Natural killer cell treated with Interleukin-12 subunit alpha and Interleukin-12 subunit beta and Interleukin-15 and Interleukin-18, amount 100 ng/mL, for 72 hours (primary cell): ENCODE measurements at places on chromosomes 7 and 10.

DNA sequence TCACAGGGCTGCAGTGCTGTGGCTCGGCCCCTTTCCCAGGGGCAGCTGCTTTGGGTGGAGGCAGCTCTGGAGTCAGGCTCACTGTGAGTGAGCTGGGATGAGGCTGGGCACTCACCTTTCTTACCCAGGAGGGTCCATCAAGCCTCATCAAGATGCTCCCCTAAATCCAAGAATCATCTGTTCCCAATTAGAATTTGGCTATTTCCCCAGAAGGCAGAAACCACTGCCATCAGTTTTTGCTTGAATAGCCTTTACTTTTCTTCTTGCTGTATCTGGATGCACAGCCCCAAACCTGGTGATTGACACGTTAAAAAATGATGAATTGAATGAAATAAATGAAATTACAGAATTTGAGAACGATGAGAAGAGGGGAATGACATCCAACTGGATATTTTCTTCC is 74.3 kb upstream of the LYZL1 start:
- no peak for DNase-seq

DNA sequence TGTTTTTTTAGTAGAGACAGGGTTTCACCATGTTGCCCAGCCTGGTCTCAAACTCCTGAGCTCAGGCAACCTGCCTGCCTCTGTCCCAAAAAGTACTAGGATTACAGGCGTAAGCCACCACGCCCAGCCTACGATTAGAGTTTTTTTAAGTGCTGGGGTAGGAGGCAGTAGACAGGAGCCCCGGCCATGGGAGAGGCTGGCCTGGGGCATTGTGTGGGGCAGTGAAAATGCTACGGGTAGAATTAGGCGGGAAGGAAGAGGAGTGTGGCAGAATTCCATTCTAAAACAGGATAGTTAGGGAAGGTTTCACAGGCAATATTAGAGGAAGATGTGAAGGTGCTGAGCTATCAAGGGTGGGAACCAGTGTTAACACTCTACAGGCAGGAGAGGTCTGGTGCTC is 31.3 kb upstream of the FXYD4 start:
- no peak for DNase-seq

- no peak for DNase-seq
Measured at GRCh38 chr7:90474284-90475210, 5.1 kb downstream of the PTTG1IP2 start.

- DNase-seq: no peak
Measured at GRCh38 chr10:29387269-29387668, 98.4 kb downstream of the LYZL1 start.

GRCh38 chr7:42448901-42449300 is 211.9 kb upstream of the GLI3 start:
- no peak for DNase-seq

DNA sequence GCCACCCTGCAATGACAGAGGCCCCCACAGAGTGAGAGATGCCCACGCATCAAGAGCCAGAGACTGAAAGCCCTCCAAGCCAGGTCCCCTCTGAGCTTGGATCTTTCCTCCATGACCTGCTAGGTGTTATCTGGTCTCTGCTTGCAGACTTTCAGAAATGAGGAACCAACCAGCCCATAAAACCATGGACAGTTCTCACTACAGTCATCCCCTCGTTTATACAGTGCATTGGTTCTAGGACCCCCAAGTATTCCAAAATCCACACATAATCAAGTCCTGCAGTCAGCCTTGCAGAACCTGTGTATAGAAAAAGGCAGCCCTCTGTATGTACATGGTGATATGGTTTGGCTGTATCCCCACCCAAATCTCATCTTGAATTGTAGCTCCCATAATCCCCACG is 23.1 kb downstream of the NPFFR1 start:
- no peak for DNase-seq

DNA sequence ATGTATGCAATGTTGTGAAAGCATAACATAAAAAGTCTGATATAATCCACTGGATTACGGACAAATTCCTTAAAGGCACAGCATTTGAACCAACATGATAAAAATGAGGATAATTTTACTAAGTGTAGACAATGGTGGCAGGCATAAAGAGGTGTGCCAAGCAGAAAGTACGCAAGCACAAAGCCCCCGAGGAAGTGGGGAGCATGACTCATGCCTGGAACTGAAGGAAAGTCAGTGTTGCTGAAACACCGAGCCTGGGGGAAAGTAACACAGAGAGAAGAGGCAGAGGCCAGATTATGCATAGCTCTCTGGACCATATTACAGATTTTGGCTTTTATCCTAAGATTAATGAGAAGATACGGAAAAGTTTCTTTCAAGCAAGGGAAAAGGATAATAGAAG is 490.0 kb upstream of the PHF14 start:
- no peak for DNase-seq

- DNase-seq: no peak
Measured at GRCh38 chr7:28180031-28180363, 598 bp downstream of the JAZF1 start.

DNA sequence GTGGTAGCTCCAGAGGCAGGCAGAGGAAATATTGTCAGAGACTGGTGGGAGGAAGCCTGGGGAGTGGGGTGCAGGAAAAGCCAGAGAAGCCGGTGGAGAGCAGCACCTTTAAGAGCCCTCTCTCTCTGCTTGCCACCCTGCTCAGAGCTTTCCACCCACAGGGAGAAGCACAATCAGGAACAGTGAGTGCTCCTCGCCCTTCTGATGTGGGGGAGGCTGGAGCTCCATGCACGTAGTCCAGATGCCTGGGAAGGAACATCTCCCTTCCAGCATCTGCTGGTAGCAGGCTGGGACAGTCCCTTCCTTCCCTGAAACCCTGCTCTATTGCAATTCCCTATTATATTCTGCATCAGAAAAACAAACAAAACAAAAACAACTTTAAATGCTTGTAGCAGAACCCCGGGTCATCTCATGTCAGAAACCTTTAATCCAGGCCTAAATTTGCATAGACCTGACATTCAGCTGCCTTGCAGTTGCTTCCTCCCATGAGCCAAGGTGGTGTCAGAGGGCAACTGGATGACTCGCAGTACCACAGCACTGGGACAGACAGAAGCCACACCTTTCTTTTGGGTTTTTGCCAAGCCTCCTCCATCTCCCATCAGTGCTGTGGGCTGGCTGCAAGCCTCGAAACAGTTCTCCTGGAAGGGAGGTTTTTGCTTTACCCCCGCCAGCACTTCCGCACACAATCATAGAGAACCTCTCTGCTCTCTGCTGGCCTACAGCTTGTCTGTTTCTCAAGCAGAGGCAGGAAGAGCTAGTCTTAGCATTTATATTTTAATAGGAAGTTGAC is 13.1 kb downstream of the AVPI1 start:
- DNase-seq: no peak

GRCh38 chr7:28296571-28297483 is 115.5 kb upstream of the CREB5 start:
- DNase-seq: no peak

GRCh38 chr7:42128703-42129102 is 108.3 kb downstream of the GLI3 start:
- no peak for DNase-seq

DNA sequence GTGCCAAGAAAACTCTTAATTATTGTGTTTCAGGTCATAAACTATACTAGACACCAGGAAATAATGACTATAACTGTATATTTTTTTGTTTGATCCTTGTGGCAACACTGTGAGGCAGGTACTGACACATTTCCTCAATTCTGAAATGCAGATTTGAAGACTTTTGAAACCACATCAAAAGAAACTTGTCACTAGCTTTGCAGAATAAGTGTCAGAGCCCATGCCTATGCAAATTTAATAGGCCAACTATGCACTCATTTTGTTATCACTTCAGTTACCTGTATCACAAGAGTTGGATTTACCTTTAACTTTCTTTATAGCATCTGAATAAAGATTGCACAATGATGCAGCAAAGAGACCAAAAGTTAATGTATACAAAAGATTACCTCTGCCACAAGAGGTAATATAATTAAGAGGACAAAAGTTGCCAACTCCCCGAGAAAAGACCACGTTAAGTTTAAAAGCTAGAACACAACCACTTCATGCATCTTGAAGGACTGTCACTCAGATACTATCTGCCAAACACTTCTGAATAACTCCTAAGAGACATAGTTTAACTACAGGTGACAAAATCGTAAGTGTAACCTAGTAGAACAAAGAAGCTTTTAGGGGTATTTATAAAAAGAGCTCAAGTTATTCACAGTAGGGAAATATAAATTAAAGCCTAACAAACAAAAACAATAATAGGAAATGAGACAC is 80.5 kb downstream of the ELAPOR2 start:
- no peak for DNase-seq

DNA sequence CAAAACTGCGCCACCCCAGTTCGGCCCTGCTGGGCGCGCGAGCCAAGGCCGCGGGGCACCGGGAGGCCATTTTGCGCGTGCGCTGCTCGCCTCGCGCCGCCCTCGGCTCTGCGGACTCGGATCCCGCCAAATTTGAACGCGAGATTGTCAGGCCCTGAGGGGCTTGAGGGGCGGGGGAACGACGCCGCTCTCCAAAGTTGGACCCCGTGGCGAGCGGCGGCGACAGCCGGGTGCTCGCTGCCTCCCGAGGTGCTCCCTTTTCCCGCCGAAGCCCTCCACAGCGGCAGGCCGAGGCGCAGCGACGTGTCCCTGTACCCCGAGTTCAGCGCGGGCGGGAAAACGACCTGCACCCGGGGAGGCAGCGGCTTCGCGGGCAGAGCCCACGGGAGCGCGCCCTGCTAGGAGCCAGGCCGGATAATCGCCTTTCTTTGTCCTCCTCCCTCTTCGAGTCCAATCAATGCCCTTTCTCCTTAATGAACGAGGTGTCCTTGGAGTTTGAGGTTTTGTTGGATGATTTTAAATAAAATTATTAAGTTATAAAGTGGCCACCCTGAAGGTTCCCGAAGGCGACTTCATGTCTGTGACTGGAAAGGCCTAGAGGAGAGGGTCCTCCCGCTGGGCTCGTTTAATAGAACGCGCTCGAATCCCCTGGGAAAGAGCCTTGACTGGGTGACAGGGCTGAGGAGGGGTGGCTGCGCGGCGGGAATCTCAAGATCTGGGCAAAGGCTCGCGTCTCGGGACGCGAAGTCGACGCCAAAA is 10.7 kb upstream of the SPAG6 start:
- no peak for DNase-seq

GRCh38 chr10:1199345-1199673 is 143.1 kb downstream of the WDR37 start:
- no peak for DNase-seq

- peak; percentile 23 for DNase-seq
Measured at GRCh38 chr10:129909531-129910256, 54.4 kb downstream of the EBF3 start.

- no peak for DNase-seq
Measured at GRCh38 chr10:83272666-83273434, 866.5 kb upstream of the GHITM start.

- DNase-seq: no peak
Measured at GRCh38 chr10:68385740-68386139, 21.3 kb downstream of the RUFY2 start.

DNA sequence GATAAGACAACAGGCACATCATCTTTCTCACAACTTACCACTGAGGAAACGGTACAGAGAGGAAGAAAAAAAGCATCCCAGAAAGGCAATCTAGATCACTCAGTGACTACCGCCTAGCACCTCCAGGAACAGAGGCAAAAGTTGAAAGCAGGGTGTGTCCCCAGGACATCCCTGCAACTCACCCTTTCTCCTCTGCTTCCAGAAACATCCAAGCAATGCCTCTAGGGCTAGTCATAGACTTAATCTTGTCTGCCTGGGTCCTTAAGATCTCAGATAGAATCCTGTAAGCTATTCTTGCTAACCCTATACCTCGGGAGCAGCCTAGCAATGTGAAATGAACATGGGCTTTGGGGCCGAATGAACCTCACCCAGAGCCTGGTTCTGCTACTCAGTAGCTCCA is 18.8 kb upstream of the PDCD4 start:
- DNase-seq: no peak

- DNase-seq: no peak
Measured at GRCh38 chr7:42453931-42454361, 216.9 kb upstream of the GLI3 start.

DNA sequence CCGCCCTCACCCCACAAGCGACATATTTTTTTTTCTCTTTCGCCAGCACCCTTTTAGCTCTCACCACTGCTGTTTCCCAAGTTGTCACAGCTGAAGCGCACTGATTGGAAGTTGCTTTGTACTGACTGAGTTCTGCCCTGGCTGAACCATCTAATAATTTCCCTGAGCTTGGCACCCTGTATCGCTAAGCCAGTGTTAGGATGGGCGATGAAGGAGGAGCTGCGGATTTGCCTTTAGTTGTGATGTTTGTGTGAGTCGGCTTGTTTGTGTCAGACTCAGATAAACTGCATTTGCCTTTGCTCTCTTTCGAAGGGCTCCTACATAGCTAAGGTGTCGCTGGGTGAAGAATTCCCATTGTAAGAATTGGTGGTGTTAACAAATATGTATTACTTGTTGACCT is 1.3 kb upstream of the ATXN7L1 start:
- no peak for DNase-seq

DNA sequence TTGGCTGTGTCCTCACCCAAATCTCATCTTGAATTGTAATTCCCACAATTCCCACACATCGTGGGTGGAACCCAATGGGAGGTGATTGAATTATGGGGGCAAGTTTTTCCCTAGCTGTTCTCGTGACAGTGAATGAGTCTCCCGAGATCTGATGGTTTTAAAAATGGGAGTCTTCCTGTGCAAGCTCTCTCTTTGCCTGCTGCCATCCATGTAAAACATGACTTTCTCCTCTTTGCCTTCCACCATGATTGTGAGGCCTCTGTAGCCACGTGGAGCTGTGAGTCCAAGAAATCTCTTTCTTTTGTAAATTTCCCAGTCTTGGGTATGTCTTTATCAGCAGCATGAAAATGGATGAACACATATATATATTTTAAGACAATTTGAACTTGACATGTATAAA is 285.4 kb downstream of the BAMBI start:
- DNase-seq: no peak

DNA sequence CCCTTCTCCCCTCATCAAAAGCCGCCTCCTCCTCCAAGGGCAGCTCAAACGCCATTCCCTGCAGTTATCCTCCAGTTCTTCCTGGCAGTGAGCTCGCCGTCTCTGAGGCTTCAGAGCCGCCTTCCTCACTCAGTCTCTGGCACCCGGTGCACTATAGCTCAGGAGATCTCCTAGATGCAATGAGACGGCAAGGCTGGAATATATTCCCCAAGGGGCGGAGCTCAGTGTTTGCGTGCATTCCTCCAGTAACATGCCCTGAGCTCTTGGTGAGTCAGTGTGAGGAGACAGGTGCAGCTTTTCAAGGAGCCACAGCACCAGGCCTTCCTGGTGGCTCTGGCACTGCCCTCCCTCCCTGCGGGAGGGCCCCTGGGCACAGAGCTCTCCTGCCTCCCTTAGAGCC is 512.6 kb upstream of the FOXK1 start:
- DNase-seq: no peak

DNA sequence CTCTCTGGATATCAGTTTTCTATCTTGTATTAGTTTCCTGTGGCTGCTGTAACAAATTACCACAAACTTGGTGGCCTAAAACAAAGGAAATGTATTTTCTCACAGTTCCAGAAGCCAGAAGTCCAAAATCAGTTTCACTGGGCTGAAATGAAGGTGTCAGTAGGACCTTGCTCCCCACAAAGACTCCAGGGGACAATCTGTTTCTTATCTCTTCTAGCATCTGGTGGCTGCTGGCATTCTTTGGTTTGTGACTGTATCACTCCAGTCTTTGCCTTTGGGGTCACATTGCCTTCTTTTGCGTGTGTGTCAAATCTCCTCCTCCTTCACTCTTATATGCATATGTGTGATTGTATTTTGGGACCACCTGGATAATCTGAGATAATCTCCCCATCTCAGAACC is 153.0 kb upstream of the PRPS1L1 start:
- no peak for DNase-seq

- peak; percentile 54 for DNase-seq
Measured at GRCh38 chr10:131131726-131132591, 179.6 kb downstream of the TCERG1L start.
